ENCODE measurements at places on chromosomes 16 and 17. TPM values are rescaled to one million over a fixed set of nuclear protein-coding genes. Genes with fewer than 3 reads are reported as not detected.
A peak's percentile ranks its signal among the peaks of the same experiment; 100 is the strongest.

The SKAP1 gene
- total RNA-seq, result 1.7 TPM

The SEPTIN12 gene
- total RNA-seq, result not detected

The KRTAP4-5 gene
- total RNA-seq, result not detected

The KRTAP3-1 gene
- not detected for total RNA-seq

- ATAC-seq, result peak; percentile 10
These were observed 4.3 kb upstream of the NAGLU start for GRCh38 chr17:42531455-42532354.

DNA sequence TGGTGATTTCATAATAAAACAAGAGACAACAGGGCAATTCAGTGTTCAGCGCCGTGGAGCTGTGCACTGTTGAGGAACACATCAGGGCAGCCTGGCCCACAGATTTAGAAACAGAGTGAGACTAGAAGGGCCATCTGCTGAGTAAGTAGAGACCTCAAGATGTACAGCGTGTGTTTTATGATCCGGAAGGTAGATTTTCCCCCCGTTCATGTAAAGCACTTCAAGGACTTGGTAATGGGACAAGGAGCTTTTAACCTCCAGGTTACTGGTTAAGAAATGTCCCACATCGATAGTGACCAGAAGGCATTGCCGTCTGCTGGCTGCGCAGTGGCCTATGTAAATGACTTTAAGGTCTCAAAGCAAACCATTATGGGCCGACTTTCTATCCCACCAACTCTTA is 1057.7 kb upstream of the EEF2KMT start:
- no peak for ATAC-seq

DNA sequence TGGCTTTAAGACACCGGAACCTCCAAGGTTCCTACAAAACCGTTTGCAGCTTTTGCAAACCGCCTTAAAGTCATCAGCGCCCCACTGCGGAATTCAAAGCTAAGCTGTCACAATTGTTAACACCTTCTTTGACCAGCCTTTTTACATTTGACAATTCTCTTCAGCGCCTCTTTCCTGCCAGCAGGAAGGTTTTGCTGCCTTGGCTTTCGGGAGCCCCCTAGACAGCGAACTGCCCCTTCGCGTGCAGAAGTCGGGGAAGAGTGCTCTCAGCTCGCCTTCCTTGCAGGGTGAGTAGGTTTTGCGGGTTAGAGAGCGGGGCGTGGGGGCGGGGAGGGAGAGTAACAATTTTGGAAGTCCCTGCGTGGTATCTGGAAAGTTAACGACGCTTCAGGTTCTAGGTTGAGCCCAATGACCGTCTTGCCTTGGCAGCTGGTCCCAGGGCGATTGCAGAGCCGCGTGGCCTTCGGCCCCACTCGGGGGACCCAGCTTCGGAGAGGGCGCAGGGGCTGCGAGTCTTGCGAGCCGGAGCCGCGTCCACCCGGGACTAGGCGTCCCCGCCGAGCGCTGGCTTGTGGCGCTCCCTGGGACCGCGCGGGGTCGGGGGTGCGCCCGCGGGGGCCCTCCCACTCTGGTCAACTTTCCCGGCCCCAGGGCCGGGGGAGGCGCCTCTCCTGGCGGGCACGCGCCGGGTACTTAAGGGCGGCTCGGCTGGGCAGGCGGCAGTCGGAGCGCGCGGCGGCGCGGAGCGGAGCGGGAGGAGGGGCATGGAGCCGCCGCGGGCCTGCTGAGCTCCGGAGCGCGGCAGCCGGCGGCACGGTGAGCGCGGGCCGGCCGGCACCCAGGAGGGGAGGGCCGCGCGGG is at the start of gene HAS3:
Gene HAS3 (plus strand): TSS at position 153 of the 861 bp plus-strand sequence. CDS start 3,743 bp downstream, outside the sequence.
- peak; percentile 69 for ATAC-seq

DNA sequence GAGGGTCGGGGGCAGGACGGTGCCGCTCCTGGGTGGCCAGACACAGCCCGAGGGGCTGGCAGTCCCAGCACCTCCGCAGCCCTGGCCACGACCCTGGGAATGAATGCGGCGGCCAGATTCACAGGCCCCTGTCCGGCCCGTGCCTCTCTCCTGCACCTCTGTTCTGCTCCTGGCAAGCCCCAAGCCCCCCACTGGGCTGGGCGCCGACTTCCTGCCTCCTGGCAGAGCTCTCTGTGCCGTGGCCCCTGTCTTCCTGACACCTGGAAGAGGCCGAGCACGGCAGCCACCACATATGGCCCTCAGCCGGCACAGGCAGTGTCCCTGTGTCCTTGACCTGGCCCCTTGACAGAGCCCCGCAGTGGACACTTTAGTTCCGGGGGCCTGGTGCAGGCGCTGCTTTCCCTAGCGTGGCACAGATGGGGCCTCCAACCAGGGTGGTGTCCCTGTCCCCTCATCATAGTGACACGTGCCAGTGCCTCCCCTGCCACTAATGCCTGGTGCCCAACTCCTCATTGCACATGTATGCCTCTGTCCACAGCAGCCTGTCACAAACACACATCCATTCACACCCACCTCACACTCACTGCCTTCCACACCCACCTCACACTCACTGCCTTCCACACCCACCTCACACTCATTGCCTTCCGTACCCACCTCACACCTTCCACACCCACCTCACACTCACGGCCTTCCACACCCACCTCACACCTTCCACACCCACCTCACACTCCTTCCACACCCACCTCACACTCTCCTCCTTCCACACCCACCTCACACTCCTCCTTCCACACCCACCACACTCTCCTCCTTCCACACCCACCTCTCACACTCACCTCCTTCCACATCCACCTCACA is 110.6 kb upstream of the PLCG2 start:
- ATAC-seq, result peak; percentile 22

Data from motor neuron (in vitro differentiated cells).